GM23248 (cell line): ENCODE measurements at places on chromosomes 4 and X. TPM values are rescaled to one million over a fixed set of nuclear protein-coding genes. Genes with fewer than 3 reads are reported as not detected.

- DNase-seq = peak; percentile 25
- no peaks in the 10 kb centered on the region for H3K36me3 ChIP-seq
- no peaks in the 10 kb centered on the region for H3K27me3 ChIP-seq
These were observed 253.1 kb upstream of the GPC4 start for GRCh38 chrX:133668225-133668931.

DNA sequence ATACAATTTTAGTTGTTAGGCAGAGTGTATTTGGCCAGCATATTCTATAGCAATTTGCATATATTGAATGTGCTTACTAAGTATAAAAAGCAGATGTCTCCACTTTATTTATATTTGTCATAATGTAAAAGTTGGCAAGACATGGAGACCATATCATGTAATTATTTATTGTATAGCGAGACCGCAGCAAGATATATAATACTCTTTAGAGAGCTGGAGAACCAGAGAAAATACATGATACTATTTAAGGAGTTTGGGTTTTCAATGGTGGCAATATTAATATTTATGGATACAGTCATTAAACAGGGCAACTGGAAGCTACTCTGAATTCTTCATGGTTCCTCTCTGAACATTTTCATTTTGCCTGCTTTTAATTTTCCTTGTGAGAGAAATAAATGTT, 35.0 kb downstream of the INTU start:
- no peak for DNase-seq
- H3K27me3 ChIP-seq = no peaks in the 10 kb centered on the region
- H3K36me3 ChIP-seq = no peaks in the 10 kb centered on the region
- H3K4me3 ChIP-seq = no peak overlapping the region
- no peak overlapping the region for H3K27ac ChIP-seq

GRCh38 chr4:7539659-7540058, 104.9 kb upstream of the PSAPL1 start:
- no peaks in the 10 kb centered on the region for H3K27me3 ChIP-seq
- no peak overlapping the region for H3K27ac ChIP-seq
- no peaks in the 10 kb centered on the region for H3K36me3 ChIP-seq
- peak; percentile 32 for DNase-seq
- H3K4me3 ChIP-seq = no peak overlapping the region
- H3K4me1 ChIP-seq = no peaks in the 10 kb centered on the region

GRCh38 chr4:1987296-1987695, 21.5 kb downstream of the NELFA start:
- H3K4me3 ChIP-seq = no peak overlapping the region
- peaks cover 12% of the 10 kb centered on the region; the same call in 1 of the 2 replicates for H3K36me3 ChIP-seq
- H3K27me3 ChIP-seq = no peaks in the 10 kb centered on the region
- no peak overlapping the region for H3K27ac ChIP-seq
- no peak for DNase-seq
- H3K4me1 ChIP-seq = no peaks in the 10 kb centered on the region

DNA sequence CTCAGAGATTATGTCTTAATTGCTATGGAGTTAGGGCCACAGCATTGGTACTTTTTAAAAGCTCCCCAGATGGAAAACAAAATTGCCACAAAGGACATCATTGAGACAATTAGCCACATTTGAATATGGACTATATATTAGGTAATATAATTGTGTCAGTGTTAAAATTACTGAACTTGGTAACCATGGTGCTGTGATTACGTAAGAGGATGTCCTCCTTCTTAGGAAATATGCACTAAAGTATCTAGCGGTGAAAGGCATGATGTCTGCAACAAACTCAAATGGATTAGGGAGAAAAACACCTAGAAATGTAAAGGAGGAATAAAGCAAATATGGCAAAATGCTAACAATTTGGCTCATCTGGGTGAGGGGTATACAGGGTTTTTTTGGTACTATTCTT, 89.9 kb upstream of the PAK3 start:
- H3K27me3 ChIP-seq = no peaks in the 10 kb centered on the region
- no peak for DNase-seq
- no peak overlapping the region for H3K27ac ChIP-seq

- no peak overlapping the region for H3K27ac ChIP-seq
- DNase-seq = peak; percentile 40
- H3K36me3 ChIP-seq = no peaks in the 10 kb centered on the region
- no peak overlapping the region for H3K4me3 ChIP-seq
- no peaks in the 10 kb centered on the region for H3K4me1 ChIP-seq
These were observed 34.8 kb downstream of the EGF start for GRCh38 chr4:109947457-109947856.

DNA sequence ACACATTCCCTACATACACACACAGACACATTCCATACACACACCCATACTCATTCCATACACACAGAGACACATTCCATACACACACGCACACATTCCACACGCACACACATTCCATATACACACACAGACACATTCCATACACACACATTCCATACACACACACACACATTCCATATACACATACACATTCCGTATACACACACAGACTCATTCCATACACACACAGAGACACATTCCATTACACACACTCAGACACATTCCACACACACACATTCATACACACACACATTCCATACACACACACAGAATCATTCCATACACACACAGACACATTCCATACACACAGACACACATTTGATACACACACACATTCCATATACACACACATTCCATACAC, 15.2 kb downstream of the LINC00632 start:
- no peaks in the 10 kb centered on the region for H3K4me1 ChIP-seq
- no peaks in the 10 kb centered on the region for H3K27me3 ChIP-seq
- H3K27ac ChIP-seq = no peak overlapping the region
- H3K36me3 ChIP-seq = no peaks in the 10 kb centered on the region
- DNase-seq = no peak

DNA sequence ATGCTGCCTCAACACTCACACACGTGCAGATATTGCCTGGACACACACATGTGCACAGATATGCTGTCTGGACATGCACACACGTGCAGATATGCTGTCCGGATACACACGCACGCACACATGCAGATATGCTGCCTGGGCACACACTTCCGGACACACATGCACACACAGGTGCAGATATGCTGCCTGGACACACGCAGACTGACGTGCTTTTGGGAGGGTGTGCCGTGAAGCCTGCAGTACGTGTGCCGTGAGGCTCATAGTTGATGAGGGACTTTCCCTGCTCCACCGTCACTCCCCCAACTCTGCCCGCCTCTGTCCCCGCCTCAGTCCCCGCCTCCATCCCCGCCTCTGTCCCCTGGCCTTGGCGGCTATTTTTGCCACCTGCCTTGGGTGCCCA, 14.7 kb downstream of the FGFRL1 start:
- no peak overlapping the region for H3K27ac ChIP-seq
- DNase-seq = no peak
- H3K4me3 ChIP-seq = no peak overlapping the region

DNA sequence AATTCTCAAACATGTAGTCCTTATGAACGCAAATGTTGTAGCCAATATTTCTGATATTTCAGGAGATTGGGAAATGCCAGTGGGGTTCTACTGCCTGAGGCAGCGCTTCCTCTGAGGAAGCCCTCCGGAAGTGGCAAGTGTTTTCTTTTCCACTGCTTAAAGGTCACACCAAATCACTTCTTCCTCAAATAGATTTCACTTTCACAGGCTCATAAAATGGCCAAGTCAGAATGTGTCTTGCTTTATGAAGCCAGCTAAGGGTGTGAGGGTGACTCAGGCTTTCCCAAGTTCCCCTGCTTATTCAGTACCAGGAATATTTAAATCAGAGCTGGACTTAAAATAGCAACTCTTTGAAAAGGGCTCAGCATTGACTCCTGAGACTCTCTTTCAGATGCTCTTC, 514.2 kb upstream of the DIPK2B start:
- no peaks in the 10 kb centered on the region for H3K36me3 ChIP-seq
- H3K27ac ChIP-seq = peak overlapping the region; percentile 68
- DNase-seq = peak; percentile 79

- no peaks in the 10 kb centered on the region for H3K4me1 ChIP-seq
- no peaks in the 10 kb centered on the region for H3K36me3 ChIP-seq
- DNase-seq = no peak
- no peak overlapping the region for H3K27ac ChIP-seq
- no peak overlapping the region for H3K4me3 ChIP-seq
These were observed 21.9 kb downstream of the L1CAM start for GRCh38 chrX:153864101-153864500.

GRCh38 chrX:104270916-104271512, 16.3 kb upstream of the ESX1 start:
- H3K27me3 ChIP-seq = 0 out of 2 replicates have a peak, but pooled peaks cover 4% of the 10 kb centered on the region
- DNase-seq = peak; percentile 55
- H3K27ac ChIP-seq = no peak overlapping the region
- no peaks in the 10 kb centered on the region for H3K4me1 ChIP-seq
- no peaks in the 10 kb centered on the region for H3K36me3 ChIP-seq

GRCh38 chr4:55440786-55441185, 45.0 kb downstream of the TMEM165 start:
- H3K27me3 ChIP-seq = no peaks in the 10 kb centered on the region
- H3K4me3 ChIP-seq = no peak overlapping the region
- DNase-seq = no peak
- H3K27ac ChIP-seq = no peak overlapping the region
- peaks cover 17% of the 10 kb centered on the region for H3K36me3 ChIP-seq

GRCh38 chr4:4394644-4395043, 7.7 kb downstream of the NSG1 start:
- no peak for DNase-seq
- no peaks in the 10 kb centered on the region for H3K36me3 ChIP-seq
- no peaks in the 10 kb centered on the region for H3K4me1 ChIP-seq
- H3K27me3 ChIP-seq = peaks cover 56% of the 10 kb centered on the region

DNA sequence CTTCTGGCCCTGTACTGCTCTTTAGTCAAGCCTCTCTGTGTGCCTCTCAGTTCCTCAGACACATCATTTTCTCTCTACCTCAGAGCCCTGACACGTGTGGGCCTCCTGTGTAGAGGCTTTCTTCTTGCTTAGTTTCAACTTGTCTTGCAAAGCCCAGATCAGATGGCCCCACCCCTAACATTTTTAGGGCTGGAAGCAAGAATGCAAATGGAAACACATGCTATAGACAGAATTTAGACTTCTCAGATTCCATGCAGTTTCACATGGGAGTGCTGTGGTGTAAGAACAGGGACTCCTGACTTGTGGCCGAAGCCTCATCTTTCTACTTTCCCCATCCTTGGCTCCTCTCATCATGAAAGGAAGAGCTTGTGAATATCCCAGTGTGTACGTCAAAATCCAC, 350.7 kb downstream of the DCHS2 start:
- no peak overlapping the region for H3K27ac ChIP-seq
- H3K4me3 ChIP-seq = no peak overlapping the region
- H3K27me3 ChIP-seq = no peaks in the 10 kb centered on the region
- H3K36me3 ChIP-seq = no peaks in the 10 kb centered on the region
- DNase-seq = no peak

GRCh38 chrX:70176938-70177533, at the start of gene DGAT2L6:
DGAT2L6 (plus strand) TSS chrX:70177483; CDS start chrX:70177583, 100 bp downstream.
- H3K36me3 ChIP-seq = no peaks in the 10 kb centered on the region
- no peak within 1 kb of the TSS for H3K4me3 ChIP-seq
- no peak within 1 kb of the TSS for H3K27ac ChIP-seq
- H3K27me3 ChIP-seq = no peaks in the 10 kb centered on the region

GRCh38 chr4:165873298-165874071, 448 bp downstream of the TLL1 start:
- H3K4me1 ChIP-seq = no peaks in the 10 kb centered on the region
- no peaks in the 10 kb centered on the region for H3K36me3 ChIP-seq
- H3K4me3 ChIP-seq = peak overlapping the region; percentile 66
- DNase-seq = peak; percentile 34
- H3K27me3 ChIP-seq = peaks cover 41% of the 10 kb centered on the region

DNA sequence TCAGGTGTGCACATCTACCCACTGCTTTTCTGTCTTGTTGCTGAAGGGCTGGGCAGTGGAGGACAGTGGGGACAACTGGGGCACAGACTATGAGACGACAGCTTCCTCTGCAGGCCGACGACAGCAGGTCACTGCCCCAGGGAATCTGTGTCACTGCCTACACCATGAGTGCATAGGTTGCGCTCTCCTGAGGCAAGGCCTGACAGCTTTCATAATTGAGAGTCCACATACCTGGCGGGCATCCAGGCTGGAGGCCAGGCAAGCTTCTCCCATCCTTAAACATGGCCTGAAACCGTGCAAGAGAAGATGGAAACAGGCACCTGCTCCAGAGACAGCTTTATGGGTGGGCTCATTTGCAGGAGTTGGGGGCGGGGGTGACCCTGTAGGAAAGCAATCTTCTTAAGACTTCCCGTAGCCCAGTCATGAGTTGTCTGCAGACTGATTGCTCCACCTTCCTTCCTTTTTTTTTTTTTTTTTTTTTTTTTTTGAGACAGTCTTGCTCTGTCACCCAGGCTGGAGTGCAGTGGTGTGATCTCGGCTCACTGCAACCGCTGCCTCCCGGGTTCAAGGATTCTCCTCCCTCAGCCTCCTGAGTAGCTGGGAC, 2.9 kb downstream of the ANOS1 start:
- no peaks in the 10 kb centered on the region for H3K4me1 ChIP-seq
- no peak for DNase-seq
- H3K4me3 ChIP-seq = no peak overlapping the region
- H3K27ac ChIP-seq = no peak overlapping the region

DNA sequence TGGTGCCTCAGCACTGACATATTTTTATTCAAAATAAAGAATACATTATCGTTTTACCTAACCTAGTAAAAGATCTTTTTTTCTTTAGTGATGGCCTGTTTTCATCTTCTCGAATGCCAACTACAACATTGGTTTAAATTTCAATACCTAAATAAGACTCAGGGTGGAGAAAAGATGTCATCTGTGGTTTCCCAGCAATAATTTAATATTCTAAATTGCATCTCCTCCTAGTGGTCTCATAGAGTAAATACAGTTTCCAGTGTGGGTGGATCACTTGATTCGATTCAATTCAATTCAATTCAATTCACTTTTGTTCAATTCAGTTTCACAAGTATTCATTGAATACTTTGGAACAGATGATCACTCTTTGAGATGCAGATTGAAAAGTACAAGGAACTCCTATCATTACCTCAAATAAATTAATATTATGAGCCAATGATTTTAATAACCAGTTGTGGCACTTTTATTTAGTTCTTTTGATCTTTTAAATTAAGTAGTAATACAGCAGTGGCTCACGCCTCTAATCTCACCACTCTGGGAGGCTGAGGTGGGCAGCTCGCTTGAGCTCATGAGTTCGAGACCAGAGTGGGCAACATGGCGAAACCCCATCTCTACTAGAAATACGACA, 427.2 kb downstream of the FAT4 start:
- H3K4me3 ChIP-seq = no peak overlapping the region
- no peaks in the 10 kb centered on the region for H3K27me3 ChIP-seq
- no peak overlapping the region for H3K27ac ChIP-seq
- no peaks in the 10 kb centered on the region for H3K36me3 ChIP-seq
- peaks cover 11% of the 10 kb centered on the region for H3K4me1 ChIP-seq
- peak; percentile 65 for DNase-seq

- no peak overlapping the region for H3K27ac ChIP-seq
- no peaks in the 10 kb centered on the region for H3K27me3 ChIP-seq
- H3K36me3 ChIP-seq = no peaks in the 10 kb centered on the region
- H3K4me1 ChIP-seq = peaks cover 13% of the 10 kb centered on the region
- no peak for DNase-seq
These were observed 214.6 kb downstream of the PTTG2 start for GRCh38 chr4:38174801-38175200.

The FAM50A gene
- total RNA-seq = 52.5 and 54.7 TPM in 2 replicates

The DUX4 gene
- not detected in 2 replicates for total RNA-seq

The MMGT1 gene
- 28.6 and 30.6 TPM in 2 replicates for total RNA-seq

The IL15 gene
- total RNA-seq = 5.8 and 7.1 TPM in 2 replicates

The SPIN2A gene
- total RNA-seq = not detected in 2 replicates

The UNC5C gene
- not detected in 2 replicates for total RNA-seq

The ATOH1 gene
- not detected in 2 replicates for total RNA-seq

The MAGEC2 gene
- total RNA-seq = not detected in 2 replicates

The NXF2B gene
- total RNA-seq = not detected in 2 replicates

The IL3RA gene
- not detected in 2 replicates for total RNA-seq

The IDUA gene
- 26.3 and 30.7 TPM in 2 replicates for total RNA-seq

The AMBN gene
- total RNA-seq = not detected in 2 replicates
